ENCODE measurements at places on chromosomes 5 and 9. TPM values are rescaled to one million over a fixed set of nuclear protein-coding genes. Genes with fewer than 3 reads are reported as not detected.

C9orf153 gene
- not detected for polyA plus RNA-seq

C5 gene
- 3.5 TPM for polyA plus RNA-seq

SH3RF2 gene
- polyA plus RNA-seq, result 1.3 TPM

RNF183 gene
- 8.1 TPM for polyA plus RNA-seq

GRM6 gene
- not detected for polyA plus RNA-seq

- no peak for DNase-seq
Observed at GRCh38 chr5:81768935-81769452, 18.1 kb upstream of the SSBP2 start.

Measured in kidney (tissue), 22 donors.